A549 treated with CpdA at 1 μM for 4 hours (cell line): ENCODE measurements at places on chromosomes 2 and 18. TPM values are rescaled to one million over a fixed set of nuclear protein-coding genes. Genes with fewer than 3 reads are reported as not detected.

MOCOS gene
- 2.7 to 4.6 TPM (median 2.7 TPM) in 5 replicates for total RNA-seq

GPR155 gene
- 0.24 to 0.77 TPM (median 0.29 TPM) in 5 replicates for total RNA-seq

POTEE gene
- total RNA-seq = 0.03 to 0.08 TPM (median 0.06 TPM) in 4 of 5 replicates, not detected in the other

MREG gene
- 4.8 to 6.0 TPM (median 5.3 TPM) in 5 replicates for total RNA-seq

BCL2 gene
- total RNA-seq = 0.52 to 0.73 TPM (median 0.58 TPM) in 5 replicates

AQP12B gene
- total RNA-seq = not detected in 5 replicates

GNLY gene
- 0.17 to 0.49 TPM in 2 of 5 replicates, not detected in the others for total RNA-seq

CXCR1 gene
- not detected in 5 replicates for total RNA-seq

CTLA4 gene
- total RNA-seq = not detected in 5 replicates

ANKRD30BL gene
- not detected in 5 replicates for total RNA-seq

TRIM43 gene
- total RNA-seq = 0.07 TPM in 1 of 5 replicates, not detected in the others

SNED1 gene
- 0.42 to 0.72 TPM (median 0.58 TPM) in 5 replicates for total RNA-seq

ASIC4 gene
- 0.06 to 0.09 TPM (median 0.08 TPM) in 3 of 5 replicates, not detected in the others for total RNA-seq

C2orf78 gene
- not detected in 5 replicates for total RNA-seq

GPR45 gene
- not detected in 5 replicates for total RNA-seq

TOGARAM2 gene
- total RNA-seq = 0.06 to 0.31 TPM (median 0.13 TPM) in 4 of 5 replicates, not detected in the other

CERKL gene
- 0.16 to 0.47 TPM (median 0.21 TPM) in 5 replicates for total RNA-seq
